ENCODE measurements at places on chromosomes 12 and 14. TPM values are rescaled to one million over a fixed set of nuclear protein-coding genes. Genes with fewer than 3 reads are reported as not detected.

DNA sequence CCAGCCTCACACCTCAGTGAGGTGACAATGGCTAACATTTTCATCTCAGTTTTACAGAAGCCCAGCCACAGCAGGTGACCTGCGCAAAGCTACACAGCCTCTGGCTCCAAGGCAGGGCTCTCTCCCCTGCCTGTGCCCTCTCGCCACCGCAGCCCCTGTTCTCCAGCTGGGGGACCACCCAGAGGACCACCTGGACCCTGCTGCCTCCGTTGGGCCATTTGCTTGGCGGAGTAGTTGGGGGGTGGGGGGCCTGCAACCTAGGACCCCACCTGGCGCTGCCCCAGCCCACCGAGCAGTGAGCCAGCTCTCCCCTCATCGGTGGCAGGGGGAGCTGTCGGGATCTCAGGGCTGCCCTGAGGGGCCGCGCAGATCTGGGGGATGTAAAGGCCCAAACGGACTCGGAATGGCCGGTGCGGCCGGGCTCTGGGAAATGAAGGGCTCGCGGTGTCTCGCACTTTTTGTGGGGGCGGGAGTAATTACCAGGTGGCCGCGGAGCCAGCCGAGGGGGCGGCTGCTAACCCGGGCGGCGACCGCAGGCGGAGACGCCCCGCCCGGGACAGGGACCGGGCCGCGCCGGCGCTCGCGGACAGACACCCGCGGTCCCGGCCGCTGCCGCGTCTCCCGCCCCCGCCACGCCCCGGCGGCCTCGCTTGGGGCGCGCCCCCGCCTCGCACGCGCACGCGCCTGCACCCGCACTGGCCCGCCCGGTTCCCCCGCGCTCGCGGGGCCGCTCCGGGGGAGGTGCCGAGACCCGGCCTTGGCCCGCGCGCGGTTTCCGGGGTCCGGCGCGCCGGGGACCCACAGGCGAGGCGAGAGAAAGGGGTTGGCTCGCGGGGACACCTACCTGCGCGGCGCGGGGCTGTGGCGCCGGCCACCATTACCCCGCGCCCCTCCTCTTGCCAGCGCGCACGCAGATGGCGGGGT, 8.6 kb upstream of the GPR68 start:
- peak; percentile 64 for DNase-seq

The OTOGL gene
- polyA plus RNA-seq = 0.12 TPM

The A2M gene
- polyA plus RNA-seq = 287 TPM

The LMNTD1 gene
- 0.26 TPM for polyA plus RNA-seq

The CCDC38 gene
- polyA plus RNA-seq = not detected

DNA sequence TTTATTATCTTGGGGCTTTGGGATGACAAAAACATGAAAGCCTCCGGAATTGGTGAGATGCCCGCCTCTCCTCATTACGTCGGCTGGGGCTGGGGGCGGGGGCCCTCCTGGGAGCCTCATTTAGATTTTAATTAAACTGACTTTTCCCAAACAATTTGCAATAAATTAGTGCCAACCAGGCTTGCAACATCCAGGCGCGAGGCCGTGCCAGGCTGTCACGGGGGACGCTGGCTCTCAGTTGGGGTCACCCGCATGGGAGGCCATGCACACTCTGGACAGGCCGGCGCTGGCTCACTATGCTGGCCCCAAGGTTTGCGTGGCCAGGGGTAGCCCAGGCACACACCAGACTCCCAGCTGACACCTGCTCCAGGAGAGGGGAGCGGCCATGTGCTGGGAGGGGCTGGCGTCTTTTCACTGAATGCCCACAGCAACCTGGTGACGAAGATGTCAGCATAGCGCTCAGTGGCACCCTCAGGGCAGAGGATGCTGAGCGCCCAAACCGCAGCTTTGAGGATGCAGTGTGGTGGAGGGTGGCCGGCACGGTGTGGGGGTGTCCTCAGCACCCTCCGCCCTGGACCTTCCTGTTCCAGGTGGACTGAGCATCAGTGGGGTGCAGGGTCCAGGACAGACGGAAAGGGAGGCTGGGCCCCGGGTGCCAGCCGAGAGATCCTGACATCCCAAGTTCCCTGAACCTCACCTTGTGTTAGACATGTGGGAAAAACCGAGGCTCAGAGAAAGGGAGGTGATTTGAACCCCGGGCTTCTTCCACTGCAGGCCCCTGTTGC, 190.8 kb upstream of the C14orf180 start:
- no peak for DNase-seq

Data from muscle of back (tissue), 13 donors.